ENCODE measurements at places on chromosomes 11 and 22.

GRCh38 chr11:1333091-1333772 is 23.8 kb upstream of the TOLLIP start:
- no peak for DNase-seq

- no peak for DNase-seq
Observed at GRCh38 chr11:86676533-86677154, 4.2 kb upstream of the ME3 start.

DNA sequence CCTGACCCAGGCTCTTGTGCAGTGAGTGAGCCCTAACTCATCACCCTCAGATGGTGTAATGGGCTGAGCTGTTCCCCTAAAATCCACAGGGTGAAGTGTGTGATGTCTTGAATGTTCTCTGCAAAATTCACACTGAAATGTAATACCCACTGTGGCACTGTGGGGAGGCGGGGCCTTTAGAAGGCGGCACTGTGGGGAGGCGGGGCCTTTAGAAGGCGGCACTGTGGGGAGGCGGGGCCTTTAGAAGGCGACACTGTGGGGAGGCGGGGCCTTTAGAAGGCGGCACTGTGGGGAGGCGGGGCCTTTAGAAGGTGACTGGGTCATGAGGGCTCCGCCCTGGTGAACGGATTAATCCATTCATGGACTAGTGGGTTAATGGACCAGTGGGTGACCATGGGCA is 33.0 kb downstream of the CHID1 start:
- no peak for DNase-seq

- no peak for DNase-seq
Observed at GRCh38 chr22:50676661-50677492, 4.3 kb downstream of the SHANK3 start.

- peak; percentile 98 for DNase-seq
Observed at GRCh38 chr11:64284962-64285884, at the start of gene GPR137. TSS of gene GPR137 (plus strand) at chr11:64285848. CDS start at chr11:64286525, 677 bp downstream.

GRCh38 chr11:129694538-129694937 is 121.1 kb upstream of the TMEM45B start:
- no peak for DNase-seq

DNA sequence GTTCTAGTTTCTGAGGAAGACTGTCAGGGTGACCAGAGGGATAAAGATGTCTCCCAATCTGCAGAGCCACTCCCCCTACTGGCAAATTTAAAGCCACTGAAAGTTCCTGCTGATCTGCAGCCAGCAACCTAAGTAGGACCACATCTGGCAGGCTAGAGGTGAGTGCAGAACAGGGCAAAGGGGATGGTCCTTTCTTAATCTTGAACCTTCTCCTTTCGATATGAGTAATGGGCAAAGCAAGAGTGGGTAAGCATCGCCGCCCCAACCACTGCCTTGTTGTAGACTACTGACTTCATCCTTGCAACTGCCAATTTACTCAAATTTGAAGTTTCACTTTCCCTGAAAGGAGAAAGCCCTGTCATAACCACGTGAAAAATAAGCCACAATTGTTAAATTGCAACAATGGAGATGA is 30.7 kb downstream of the SCUBE2 start:
- DNase-seq: no peak

All from muscle of back (tissue), 13 donors.